Stomach (tissue), 19 donors: ENCODE measurements at places on chromosomes 1 and 21.
A peak's percentile ranks its signal among the peaks of the same experiment; 100 is the strongest.

DNA sequence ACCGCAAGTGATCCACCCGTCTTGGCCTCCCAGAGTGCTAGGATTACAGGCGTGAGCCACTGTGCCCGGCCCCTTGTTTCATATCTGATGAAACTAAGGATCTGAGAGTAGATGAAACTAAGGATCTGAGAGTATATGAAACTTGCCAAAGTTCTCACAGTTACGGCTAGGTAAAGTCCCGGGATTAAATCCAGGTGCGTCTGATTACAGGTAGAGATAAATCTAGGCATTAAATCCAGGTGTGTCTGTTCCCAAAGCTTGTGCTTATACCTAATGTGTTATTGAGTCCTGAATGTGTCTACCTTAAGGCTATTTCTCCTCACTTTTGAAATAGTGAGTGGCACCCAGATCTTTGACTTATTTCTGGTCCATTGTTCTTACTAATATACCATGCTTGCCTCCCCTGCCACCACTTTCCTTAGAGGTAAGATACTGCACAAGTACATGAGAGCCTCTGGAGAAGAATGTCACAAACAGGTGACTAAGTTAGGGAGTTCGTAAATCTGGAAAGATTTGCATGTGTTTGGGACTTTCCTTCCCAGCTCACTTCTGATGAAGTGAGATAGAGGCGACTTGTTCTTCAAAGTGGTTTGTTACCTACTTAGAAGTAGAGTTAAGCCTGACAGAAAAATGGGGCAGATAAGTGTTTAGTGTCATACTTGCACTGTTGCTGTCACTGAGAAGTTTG lies 66.5 kb downstream of the AK4 start:
- no peak for DNase-seq

GRCh38 chr1:63498106-63498505 lies 24.9 kb downstream of the ITGB3BP start:
- DNase-seq = no peak

DNA sequence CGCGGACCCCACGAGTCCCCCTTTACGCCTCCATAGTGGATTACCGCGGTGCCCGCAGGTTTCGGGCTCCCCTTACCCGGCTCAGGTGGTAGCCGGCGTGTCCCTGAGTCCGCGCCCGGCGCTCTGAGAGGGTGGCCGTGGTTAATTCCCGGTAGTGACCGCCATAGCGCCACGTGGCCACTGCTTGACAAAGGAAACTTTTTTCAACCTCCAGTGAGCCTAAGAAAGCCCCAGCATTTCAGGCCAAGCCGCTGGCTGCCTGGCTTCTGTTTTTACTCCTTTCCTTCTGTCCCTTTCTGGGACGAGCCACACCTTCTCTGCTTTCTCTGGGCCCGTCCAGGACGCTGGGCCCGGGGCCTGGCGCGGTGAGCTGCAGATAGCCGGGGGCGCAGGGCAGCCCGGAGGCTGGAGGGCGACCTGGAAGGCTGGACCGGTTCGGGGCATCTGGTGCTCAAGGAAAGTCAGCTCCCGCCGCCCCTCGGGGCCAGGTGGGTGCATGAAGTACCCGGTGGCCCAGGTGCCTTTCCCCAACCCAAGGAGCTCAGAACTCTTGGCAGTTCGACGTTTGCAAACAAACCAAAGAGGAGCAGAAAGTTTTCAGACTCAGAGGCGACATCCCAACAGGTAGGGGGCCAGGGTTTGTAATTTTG lies 540 bp upstream of the C1orf198 start:
- DNase-seq = peak; percentile 71

DNA sequence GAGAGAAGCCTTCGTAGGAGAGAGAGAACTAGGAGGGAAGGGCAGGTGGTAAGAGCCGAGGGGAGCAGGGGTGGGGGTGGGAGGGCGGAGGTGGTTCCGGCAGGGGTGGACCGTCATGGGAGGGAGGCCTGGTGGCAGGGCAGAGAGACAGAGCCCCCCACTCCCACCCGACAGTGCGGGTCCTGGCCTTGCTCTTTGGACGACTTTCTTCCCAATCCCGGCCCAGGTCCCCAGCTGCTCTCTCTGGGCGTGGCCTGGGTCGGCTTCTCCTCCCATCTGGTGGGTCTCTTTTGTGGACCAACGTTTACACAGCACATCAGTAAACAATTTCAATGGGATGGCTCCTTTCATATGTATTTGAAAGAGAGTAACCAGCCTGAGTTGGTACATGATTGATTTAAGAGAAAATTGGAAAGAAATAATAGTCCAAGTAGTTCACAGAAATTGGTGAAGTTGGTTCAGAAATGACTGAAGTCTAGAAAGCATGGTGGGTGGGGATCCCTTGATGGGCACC lies 56.9 kb downstream of the LDLRAD2 start:
- no peak for DNase-seq

DNA sequence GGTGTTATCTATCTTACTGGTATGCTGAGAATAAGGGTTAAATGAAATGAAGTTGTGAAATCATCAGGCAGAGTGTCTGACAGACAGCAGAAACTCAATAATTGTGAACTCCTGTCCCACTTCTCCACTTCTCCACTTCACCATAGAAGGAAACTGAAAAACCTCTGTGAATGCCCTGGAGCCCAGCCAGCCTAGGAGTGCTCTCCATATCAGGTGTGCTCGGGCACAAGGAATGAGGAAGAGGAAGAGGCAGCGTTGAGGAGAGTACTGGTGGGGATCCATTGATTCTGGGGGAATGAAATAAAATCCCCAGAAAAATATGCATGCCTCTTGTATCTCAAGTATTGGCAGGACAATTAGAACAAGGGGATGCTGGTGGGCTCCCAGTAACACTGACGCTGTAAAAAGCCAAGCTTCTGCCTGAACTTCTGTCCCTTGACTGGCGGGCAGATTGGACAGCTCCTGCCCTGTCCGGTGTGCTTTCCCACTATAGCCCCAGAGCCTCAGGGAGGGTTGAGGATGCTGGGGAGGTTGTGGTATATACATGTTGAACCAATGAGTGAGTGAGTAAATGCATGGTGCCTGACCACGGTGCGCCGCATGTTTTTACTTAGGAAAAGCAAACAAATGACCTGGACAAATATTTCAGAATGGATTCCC lies 47.7 kb downstream of the NMNAT2 start:
- peak; percentile 70 for DNase-seq

DNA sequence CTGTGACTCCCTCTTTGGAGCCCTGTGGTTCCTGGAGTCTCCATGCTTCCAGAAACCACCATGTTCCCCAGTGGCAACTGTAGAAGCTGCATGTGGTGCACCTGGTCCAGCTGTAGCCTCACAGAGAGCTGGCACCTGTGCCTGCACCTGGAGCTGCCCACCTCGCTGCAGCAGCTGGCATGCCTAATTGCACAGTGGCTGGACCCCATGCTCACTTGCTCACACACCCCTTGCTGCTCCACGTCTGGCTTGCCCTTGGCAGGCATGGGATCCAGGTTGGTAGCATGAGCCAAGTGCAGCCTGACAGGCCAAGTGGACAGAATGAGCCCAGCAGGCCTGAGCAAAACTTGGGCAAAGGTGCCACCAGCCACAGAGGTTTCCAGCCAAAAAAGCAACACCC lies 680.1 kb downstream of the MATN1 start:
- no peak for DNase-seq

- DNase-seq = peak; percentile 5
Observed at GRCh38 chr1:62781841-62782543, 1.9 kb upstream of the ATG4C start.

- DNase-seq = no peak
Observed at GRCh38 chr1:40270152-40270834, 12.3 kb downstream of the ZMPSTE24 start.

DNA sequence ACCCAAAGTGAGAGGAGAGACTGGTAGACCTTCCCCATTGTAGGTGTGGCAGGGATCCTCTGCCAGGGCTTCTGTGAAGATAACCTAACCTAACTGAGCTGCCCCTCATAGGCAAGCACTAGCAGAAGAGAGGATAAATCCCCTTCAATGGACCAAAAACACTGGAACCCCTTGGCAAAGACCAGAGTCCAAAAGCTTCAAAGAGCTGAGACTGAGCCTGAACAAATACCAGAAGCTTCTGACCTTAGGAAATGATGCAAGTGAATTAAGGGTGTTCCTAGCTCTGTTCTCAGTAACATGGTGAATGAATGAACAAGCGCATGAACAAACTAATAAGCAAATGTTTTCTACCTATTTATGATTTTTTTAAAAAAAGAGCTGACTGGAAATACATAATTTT lies 123.2 kb downstream of the RRAGC start:
- no peak for DNase-seq

- no peak for DNase-seq
Observed at GRCh38 chr1:207045453-207045852, 5.6 kb downstream of the YOD1 start.

- DNase-seq = no peak
Observed at GRCh38 chr1:17768651-17769241, 13.6 kb downstream of the ACTL8 start.

DNA sequence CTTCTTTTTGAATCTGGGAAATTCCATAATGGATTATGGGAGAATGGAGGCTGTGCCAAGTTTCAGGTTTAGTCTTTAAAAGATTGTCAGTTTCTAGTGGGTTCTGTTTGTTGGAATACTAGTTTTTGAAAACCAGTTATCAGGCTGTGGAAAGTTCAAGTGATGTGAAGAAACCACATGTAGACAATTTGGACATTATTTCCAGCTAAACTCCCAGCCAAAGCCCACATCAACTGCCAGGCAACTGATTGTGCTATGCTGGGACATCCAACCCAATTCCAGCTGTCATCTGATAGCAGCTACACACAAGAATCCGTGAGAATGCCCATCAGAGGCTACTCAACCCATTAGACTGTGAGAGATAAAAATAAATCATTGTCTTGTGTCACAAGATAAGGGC lies 546.1 kb upstream of the ADAMTS5 start:
- no peak for DNase-seq

DNA sequence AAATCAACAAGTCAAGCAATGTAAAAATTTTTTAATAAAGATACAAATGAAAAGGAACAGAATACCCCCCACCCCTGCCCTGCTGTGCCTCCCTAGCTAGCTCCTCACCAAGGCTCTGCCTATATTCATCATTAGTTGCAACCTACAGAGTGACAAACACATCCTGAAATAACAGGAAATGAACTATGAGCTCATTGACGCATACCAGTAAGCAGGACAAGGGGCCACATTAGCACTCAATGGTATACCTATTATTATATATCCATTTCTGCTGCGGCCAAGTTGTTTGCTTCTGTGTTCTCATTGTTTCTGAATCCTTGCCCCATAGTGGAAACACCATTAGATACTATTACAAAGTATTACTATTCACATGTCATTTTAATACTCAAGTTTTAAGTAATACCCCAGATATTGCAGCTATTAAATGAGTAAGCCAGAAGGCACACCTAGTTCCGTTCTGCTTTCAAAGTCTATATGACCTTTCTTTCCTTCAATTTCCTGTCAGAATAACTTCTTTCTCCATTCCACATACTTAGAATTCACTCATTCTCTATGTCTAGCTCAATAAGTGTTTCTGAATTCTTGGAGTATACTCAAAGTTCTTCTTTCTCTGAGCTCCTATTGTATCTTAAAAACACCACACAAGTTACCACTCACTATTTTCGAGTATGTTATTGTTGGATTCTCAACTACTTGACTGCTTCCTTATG lies 1214.9 kb downstream of the PLA2G4A start:
- no peak for DNase-seq

GRCh38 chr1:108554682-108555427 lies 5.0 kb upstream of the EEIG2 start:
- no peak for DNase-seq

DNA sequence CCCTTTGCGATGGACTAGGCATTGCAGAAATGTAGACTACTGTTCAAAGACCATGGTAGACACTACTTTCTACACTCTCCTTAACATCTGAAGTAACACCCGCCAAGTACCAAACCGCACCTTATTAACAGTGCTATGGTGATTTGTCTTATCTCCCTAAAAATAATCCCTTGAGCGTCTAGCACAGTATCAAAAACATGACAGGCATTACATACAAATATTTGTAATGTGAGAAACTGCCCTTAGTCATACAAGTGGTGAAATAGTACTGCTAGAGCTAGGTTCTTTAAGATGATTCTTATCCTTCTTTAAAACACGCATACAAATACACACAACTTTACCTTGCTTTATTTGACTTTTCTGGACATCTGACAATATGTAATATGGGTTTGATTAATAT lies 27.2 kb downstream of the PUM1 start:
- DNase-seq = no peak

DNA sequence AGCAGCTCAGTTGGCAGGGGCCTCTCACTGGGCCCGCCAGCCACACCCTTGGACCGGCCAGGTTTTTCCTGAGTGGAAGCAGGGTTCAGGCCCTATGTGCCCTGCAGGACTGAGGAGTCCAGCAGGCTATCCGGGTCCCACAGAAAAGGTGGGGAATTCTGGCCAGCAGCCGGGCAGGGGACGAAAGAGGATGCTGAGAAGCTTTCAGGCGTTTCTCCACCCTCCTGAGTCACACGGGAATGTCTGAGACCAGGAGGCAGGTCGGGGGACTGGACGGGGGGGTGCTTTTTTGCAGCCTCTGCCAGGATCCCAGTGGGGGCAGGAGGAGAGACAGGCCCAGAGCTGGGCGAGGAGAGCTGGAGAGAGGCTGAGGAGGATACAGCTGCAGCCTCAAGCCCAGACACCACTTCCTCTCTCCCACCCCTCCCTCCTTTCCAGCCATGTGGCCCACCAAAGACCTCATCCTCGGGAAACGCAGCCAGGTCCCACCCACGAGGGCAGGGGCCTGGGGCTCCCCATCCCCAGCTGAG lies 105.4 kb downstream of the SPSB1 start:
- DNase-seq = peak; percentile 60

DNA sequence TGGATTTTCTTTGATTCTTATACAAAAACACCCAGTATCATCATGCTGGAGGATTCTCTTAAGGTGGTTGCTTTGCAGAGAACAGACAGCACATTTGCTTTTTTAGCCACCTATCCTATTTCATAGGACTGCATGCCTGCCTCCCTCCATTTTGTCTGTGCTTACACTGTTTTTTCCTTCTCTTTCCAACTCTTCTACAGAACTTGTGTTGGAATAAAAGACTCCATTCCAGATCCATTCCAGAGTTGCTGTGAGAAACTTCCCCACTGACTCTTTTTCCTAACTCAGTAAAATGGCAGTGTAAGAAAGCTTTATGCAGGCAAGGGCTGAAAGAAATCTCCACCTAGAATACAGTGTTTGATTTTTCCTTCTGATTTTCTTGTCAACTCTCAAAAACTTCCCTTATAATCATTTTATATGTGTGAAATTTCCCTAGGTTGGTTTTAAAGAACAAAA lies 5.2 kb upstream of the ARID1A start:
- DNase-seq = no peak

GRCh38 chr1:248631354-248632008 lies 3.4 kb downstream of the OR2T11 start:
- DNase-seq = no peak

DNA sequence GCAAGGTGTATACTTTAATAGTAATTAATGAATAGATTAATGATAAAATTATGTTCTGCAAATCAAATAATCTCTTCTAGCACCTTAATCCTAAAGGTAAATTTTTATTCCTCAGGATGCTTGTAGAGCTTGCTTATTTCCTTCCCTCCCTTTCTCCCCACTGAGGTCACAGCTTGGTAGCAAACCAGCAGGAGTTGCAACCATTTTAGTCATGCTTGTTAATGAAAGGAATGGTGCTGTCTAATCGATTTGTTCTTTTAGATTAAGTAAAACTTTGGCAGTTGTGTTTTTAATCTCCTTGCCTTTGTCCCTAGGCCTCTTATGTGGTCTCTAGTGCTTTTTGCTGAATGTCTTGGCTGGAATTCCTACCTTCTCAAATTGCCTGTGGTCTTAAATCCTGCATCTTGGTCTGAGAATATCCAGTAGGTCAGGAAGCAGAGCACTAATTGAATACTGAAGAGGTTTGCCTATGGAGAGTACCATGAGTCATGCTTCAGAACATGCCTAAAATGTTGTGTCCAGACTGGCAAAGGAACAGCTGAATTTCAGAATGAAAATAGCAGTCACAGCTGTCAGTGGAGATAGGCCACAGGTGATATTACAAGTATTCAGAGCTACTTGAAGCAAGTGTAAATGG lies 36.3 kb upstream of the RWDD3 start:
- no peak for DNase-seq
